CD4-positive, alpha-beta T cell treated with Interleukin-4 for 4 hours (primary cell): ENCODE measurements at places on chromosomes 2 and 18.
A peak's percentile ranks its signal among the peaks of the same experiment; 100 is the strongest.

GRCh38 chr2:227292314-227292713, 32.7 kb upstream of the MFF start:
- no peak for DNase-seq

- peak; percentile 17 for DNase-seq
These were observed 1.5 kb downstream of the INO80D start for GRCh38 chr2:206084439-206084869.

- peak; percentile 2 for DNase-seq
These were observed 2.8 kb downstream of the TRPM8 start for GRCh38 chr2:233919938-233920337.

DNA sequence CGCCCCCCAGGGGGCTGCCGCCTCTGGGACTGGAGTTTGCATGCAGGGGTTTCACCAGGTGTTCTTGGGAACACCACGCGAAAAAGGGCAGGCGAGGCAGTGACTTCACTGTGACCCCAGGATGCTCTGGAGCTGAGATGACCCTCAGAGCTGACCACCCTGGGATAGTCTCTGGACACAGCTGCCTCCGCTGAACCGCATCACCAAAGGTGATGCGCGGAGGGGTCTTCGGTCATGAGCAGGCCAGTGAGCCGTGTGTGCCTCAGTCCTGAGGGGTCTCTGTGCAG, 17.5 kb downstream of the GPR35 start:
- no peak for DNase-seq

GRCh38 chr2:239096676-239097427, 249.0 kb downstream of the TWIST2 start:
- no peak for DNase-seq

GRCh38 chr2:231987124-231987727, 25.7 kb downstream of the DIS3L2 start:
- no peak for DNase-seq

DNA sequence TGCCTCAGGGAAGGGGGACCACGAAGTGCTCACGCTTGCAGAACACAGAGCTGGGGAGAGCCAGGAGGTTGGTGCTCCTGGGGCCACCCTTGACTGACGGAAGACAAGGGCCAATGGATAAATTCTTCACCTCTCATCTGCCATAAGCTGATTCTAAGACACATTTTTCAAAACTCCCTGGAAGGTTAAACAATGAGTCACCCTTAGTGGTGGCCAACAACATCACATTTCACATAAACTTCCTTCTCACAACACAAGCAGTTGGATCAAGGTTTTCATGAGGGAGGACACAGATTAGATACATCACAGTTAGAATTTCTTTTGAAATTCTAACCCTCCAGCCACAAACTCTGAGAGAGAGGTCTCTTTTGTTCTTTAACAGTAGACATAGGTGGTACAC, 713.6 kb upstream of the POU3F3 start:
- DNase-seq: no peak

DNA sequence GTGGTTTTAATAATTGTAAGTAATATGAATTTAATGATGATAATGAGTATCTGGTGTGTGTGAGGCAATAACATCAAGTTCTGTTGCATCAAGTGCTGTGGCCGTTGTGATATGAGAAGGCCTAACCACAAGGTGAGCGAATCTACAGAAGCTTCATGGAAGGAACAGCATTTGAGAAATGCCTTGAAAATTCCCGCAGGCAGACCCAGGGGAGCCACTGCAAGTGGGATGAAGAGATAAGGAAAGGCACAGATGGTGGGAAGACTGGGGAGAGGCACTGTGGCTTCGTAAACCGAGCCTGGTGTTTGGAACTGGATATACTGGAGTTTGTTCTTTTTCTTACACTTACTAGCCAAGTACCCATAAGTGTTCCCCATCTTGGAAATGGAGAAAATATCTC, 357.5 kb downstream of the PTPRM start:
- no peak for DNase-seq

- no peak for DNase-seq
These were observed 215.3 kb downstream of the SEPTIN10 start for GRCh38 chr2:109398366-109399015.

DNA sequence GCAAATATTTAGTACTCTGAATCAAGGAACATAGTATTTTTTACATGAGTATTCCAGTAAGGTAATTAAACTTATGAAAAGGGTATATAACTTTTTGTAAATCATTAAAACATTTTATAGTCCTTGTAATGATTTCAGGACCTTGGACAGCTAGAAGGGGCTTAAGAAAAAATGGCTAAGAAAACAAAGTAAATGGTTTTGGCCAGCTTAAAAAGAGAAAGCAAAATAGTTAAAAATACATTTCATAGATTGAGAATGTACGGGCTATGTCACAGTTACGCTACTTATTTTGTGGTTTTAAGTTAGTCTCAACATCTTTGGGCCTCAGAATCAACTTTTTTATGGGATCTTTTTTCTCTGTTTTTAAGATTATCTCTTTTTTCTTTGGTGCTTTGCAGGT, 26.7 kb downstream of the POLI start:
- DNase-seq: no peak

GRCh38 chr2:153047220-153047619, 328.8 kb downstream of the ARL6IP6 start:
- no peak for DNase-seq

- DNase-seq: no peak
These were observed 385.8 kb upstream of the TRIB2 start for GRCh38 chr2:12330916-12331315.

- DNase-seq: no peak
These were observed 61.8 kb downstream of the ARHGEF4 start for GRCh38 chr2:130898553-130898952.

- DNase-seq: no peak
These were observed 24.0 kb downstream of the CCDC85A start for GRCh38 chr2:56207760-56208159.

DNA sequence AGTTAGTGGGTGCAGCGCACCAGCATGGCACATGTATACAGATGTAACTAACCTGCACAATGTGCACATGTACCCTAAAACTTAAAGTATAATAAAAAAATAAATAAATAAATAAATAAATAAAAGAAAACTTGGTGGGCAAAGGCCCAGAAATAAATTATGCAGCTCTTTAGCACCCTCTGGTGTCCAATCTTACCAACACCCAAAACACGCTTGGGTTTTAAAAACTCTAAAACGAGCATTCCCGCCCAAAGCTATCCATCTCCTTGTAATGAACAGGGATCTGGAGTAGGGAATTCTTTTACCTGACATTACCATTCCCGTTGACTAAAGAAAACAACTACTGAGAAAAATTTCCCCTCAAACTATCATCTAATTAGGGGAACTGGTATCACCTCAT, 2005.9 kb upstream of the CELF4 start:
- no peak for DNase-seq

- no peak for DNase-seq
These were observed 65.9 kb upstream of the SLC1A4 start for GRCh38 chr2:64923385-64923710.

GRCh38 chr2:69641471-69641870, 2.1 kb downstream of the AAK1 start:
- no peak for DNase-seq

- DNase-seq: no peak
These were observed 6.4 kb downstream of the TRIM54 start for GRCh38 chr2:27288610-27289009.

GRCh38 chr2:134773335-134773734, 54.5 kb upstream of the TMEM163 start:
- no peak for DNase-seq

- DNase-seq: no peak
These were observed 209.2 kb upstream of the DCC start for GRCh38 chr18:52130624-52131301.

DNA sequence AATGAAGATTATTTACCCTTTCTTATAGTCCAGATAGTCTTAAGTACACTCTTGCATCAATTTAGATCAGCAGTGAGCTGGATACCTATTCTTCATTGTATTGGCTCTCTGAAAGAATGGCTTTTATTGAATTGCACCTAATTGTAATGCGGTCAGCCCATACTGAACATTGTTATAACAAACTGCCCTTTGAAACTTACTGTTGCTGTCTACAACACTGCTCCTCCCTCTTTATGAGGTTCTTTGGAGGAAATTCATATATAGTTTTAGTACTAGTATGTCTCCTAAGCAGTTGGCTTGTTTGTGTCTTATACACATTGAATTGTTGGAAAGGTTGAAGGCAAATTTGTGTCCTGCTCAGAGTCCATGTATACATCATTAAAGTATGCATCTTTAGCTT, 66.5 kb upstream of the UGP2 start:
- DNase-seq: no peak

- no peak for DNase-seq
These were observed 106.7 kb downstream of the XRCC5 start for GRCh38 chr2:216215658-216216390.

DNA sequence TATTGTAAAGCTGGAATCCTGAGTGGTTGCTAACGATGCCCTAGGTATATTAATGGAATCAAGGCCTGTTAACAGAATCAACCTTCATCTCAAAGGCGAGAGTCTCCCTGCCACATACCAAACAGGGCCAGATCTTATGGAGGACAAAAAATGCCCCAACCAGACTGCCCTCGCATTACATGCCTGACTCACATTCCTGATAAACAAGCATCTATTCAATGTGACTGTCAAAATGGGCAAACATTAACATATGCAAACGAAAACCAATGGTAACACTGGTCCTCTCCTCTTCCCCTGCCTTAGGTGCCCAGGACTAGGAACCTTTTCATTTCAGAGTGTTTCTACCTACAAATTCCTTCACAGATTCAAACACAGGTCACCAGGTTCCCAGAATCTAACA, 83.4 kb downstream of the COL6A3 start:
- no peak for DNase-seq

- no peak for DNase-seq
These were observed 166.5 kb downstream of the CERS6 start for GRCh38 chr2:168622559-168622958.

DNA sequence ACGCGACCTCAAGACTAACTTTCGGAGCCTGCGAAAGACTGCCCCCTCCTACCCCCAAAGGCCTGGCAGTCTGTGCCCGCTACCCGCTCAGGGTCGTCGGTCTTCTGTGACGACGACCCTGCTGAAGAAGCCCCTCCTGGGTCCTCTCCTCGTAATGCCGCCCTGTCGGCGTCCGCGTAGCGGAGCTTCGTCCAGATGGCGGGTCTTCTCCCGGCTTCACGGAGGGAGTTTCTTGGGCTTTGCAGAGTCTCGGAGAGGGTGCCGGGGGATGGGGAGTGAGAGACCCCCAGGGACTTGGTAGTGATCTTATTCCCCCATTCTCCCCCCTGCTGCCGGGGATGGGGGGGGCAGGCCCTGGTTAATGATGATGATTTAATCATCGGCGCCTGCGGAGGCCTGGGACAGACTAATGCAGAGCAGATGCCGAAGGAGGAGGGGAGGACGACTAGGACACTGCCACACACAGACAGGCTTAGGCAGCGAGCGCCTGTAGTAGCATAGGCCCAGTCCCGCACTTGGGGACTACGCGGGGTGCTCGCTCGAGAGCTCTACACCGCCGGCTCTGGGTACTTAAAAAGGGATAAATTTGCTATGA, 528 bp upstream of the PCGF1 start:
- DNase-seq: no peak

DNA sequence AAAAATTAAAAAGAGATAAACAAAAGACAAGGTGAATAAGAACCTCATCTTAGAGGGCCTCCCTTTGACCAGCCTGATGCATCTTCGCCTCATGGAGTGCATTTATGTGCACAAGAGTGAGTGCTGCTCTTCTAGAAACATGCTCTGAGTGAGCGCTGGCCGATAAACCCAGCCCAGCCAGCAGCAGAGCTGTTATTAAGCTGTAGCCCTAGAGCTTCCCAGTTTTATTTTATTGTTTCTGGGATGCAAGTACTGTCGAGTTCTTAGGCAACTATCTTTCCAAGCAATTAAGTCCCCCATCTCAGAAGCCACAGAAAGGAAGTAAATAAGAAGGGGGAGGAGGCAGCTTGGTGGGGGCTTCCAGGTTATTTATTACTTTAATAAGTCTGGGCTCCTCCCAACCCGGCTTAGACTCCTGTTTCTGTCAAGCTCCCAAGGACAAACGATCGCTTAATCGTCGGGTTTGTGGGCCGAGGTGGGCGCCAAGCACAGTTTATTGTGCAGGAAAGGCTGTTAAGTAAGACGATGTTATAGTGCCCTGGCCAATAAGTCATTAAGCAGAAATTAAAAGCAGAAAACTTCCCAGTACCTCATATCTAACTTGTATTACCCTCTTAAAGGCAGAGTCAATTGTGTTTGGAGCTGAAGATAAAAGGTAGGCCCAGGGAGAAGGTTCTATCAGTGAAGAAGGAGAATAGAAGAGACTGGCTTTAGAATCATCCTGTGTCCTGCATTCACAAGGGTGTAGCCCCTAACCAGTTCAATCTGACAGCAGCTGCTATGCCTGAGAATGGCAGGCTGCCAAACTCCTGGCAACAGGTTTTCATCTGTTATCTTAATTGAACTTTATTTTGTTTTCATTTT, 176.3 kb downstream of the PIK3C3 start:
- DNase-seq: no peak

GRCh38 chr2:74860521-74860920, 26.6 kb downstream of the HK2 start:
- no peak for DNase-seq

DNA sequence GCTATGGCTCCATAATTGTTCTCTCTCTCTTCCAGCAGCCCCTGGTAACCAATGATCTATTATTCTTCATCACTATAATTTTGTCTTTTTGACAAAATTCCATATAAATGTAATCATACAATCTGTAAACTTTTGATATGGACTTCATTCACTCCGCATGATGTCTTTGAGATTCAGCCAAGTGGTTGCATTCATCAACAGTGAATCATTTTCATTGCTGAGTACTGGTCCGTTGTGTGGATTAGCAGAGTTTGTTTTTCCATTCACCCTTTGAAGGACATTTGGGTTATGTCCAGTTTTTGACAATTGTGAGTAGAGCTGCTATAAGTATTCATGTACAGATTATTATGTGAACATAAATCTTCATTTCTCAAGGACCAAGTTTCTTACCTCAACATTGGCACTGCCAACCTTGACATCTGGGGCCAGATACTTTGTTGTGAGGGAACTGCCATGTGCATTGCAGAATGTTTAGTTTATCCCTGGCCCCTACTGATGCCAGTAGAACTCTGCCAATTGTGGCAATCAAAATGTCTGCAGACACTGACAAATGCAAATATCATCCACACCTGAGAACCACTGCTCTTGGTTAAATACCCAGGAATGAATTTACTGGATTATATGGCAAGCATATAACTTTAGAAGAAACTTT, 48.4 kb upstream of the BCL2L11 start:
- no peak for DNase-seq

DNA sequence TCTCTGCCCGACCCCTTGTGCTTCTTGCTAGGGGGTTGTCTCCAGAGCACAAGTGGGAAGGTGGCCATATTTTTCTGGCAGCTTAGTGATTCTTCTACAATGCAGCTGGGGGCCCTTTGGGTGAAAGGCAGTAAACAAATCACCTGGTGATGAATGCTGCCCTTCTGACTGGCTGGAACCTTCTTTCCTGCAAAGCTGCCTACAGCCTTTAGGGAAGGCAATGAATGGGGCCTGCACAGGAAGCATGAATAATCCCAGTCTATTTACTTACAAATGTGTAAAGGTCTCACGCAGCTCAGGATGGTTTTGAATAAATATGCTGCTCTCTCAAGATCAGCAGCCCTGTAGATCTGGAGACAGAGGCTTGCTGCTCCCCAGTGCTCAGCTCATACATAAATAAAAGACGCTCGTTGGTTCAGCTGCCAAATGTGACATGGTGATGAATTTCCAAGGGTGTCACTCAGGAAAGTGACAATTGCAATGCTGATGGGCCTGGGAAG, 289.2 kb downstream of the TDRD15 start:
- DNase-seq: no peak

- no peak for DNase-seq
These were observed 257.9 kb upstream of the ATP5MC3 start for GRCh38 chr2:175439416-175439815.

- DNase-seq: no peak
These were observed 276.6 kb downstream of the CMPK2 start for GRCh38 chr2:6589150-6589549.
